ENCODE measurements at places on chromosomes 1 and 21.

GRCh38 chr1:229271448-229272159 is 693 bp downstream of the RAB4A start:
- no peak for DNase-seq

GRCh38 chr21:28298251-28298672 is 694.4 kb downstream of the LTN1 start:
- DNase-seq, result no peak

GRCh38 chr1:51442616-51443015 is 76.5 kb downstream of the EPS15 start:
- no peak for DNase-seq

- no peak for DNase-seq
These were observed 35.2 kb upstream of the ABCA4 start for GRCh38 chr1:94156096-94156625.

DNA sequence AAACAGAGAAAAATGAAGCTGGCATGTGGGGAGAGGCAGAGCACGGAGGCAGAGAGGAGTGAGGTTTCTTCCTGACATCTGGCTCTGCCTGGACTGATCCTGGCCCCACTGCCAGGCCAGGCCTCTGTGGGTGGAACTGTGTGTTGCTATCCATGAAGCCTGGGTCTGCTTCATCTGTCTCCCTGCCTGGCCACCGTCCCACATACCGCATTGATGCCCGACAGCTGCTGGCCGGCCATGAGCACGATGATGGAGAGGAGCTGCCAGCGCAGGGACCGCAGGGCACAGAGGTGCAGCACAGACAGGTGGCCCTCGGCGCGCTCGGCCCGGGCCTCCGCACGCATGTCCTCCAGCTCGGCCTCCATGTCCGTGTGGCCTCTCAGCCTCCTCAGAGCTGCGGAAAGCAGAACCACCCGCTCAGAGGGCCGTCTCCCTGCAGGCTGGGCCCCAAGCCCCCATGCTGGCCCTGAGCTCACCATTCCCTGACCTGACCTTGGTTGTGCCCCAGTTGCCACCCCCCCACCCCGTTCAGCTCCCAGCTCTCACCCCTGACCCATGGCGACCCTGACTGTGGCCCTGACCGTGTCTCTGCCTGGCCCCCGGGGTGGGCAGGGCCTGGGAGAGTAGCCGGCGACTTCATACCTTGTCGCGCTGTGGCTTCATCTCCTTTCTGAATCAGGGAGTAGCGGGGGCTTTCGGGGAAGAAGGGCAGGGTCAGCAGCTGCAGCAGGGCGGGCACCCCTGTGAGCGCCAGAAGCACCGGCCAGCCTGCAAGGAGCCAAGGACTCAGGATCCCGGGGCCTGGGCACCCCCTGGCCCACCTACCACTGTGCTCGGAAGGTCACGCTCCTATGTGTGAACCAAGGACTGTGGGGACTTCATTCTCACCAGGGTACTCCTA is 11.5 kb downstream of the SLC2A7 start:
- no peak for DNase-seq

GRCh38 chr1:49841767-49842166 is 182.0 kb downstream of the AGBL4 start:
- DNase-seq, result no peak

DNA sequence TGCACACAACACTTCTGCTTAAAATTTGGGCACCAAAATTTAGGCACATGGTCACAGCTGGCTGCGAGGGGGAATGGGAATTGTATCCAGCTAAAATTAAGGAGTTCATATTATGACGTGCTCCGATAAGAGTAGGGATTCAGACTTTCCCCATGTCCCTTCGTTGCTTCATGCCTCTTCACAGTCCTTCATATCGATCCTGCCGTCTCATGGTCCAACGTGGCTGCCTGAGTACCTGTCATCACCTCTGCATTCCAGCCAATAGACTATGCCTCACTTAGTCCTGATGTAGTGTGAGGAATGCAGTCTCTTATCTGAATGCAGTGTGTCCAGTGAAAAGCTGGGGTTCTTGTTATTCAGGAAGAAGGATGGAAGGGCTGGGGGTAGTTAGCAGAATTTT is 108.6 kb downstream of the SIK1 start:
- DNase-seq, result no peak

DNA sequence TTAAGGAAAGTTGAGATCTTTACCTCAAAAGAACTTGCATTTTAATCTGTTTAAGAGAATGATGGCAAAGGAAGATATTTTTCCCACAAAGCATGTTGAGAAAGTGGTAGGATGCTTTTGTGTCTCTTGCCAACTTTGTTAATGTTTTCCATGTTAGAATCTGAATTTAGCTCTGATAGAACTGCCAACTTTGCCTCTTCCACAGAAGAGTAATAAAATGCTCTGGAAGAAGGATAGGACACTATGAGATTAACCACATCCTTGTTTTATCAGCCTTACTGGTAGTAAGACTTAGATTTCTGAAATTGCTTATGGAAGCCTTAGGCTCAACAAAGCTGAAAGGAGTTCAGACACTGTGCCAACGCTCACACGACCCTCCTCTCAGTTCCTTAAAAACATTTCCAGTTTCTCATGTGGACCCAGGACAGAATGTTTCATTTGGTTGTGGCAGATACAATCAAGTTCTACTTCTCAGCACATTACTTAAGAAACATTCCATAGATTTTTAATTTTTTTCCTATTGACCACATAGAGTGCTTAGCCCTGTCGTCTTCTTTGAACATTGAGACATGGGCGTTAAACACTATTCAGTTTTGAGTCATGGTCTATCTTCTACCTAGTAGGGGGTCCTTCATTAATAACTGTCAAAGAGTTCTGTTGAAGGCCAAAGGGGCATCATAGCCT is 59.0 kb downstream of the MTR start:
- DNase-seq, result no peak

- no peak for DNase-seq
These were observed 24.5 kb upstream of the SHCBP1L start for GRCh38 chr1:182977480-182977879.

DNA sequence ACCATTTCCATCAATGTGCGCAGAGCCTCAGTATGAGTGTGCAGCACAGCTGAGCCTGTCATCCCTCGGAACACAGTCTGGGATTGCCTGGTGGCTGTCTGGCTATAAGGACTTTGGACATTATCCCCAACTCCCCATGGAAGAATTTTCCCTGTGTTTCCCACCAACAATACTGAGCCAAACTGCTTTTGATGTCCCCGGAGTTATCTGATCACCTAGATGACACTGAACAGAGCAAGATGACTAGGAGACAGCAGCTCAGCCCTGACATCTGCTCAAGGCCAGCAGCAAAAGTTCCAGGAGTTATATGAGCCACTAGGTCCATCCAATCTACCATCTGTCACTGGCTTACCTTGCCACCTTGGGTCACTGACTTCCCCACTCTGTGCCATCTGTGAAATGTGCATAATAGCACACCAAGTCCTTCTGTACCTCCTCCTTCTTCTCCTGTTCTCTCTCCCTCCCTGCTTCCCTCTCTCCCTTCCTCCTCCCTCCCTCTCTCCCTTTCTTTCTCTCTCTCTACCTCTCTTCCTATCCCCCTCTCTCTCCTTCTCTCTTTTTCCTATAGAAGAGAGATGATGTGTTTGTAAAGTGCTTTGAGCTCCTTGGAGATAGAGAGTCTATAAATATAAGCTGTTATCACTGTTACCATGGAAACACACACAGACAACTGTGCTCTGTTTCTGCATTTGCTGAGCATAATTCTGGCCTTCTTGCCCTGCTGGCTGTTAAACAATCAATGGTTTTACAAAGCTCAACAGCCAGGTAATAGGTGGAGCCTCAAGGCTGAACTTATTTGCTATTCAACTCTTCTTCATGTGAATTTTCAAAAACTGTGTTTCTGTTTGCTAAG is 19.7 kb upstream of the ATP1B1 start:
- no peak for DNase-seq

GRCh38 chr1:244296003-244296402 is 155.7 kb downstream of the ADSS2 start:
- DNase-seq, result no peak

DNA sequence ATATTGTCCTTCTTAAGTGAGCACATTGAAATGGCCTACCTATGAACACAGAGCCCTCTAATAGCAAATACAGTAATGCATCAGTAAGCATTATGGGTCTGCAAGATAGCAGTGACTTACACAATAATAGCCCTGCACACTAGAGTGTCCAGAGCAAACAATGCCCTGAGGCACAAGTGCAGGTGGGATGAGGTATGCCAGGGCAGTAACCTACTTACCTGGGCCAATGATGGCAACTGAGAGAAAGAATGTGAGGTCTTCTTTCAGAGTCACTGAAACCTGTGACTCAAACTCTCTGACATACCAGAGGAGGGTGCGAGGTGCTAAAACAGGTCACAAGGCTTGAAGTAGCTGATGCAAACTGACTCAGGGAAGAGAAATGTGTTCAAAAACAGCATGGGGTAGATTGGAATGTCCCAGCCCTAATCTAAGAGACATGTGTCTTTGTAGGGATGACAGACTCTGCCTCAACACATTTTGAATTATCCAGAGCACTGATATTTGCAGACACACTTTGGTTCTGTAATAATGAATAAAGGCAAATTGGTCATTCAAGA is 168.5 kb upstream of the RUNX1 start:
- no peak for DNase-seq

DNA sequence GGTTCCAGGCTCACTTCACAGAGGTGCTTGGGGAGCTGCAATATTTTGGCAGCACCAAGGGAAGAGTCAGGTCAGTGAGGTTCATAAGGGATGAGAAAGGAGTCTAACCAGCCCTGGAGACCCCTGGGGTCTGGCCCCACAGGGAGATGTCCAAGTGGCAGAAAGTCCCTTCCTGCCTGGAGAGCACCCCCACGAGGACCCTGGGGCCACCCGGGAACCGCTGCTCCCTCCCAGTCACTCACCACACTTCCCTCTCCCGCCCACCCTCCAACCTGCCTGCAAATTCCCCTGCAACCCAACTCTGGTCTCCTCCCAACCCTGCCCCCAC is 6.5 kb upstream of the ITGB2 start:
- no peak for DNase-seq
